ENCODE measurements at places on chromosomes 6 and 20. TPM values are rescaled to one million over a fixed set of nuclear protein-coding genes. Genes with fewer than 3 reads are reported as not detected.
A peak's percentile ranks its signal among the peaks of the same experiment; 100 is the strongest.

TTI1 gene
- 11.6 TPM for total RNA-seq

DNA sequence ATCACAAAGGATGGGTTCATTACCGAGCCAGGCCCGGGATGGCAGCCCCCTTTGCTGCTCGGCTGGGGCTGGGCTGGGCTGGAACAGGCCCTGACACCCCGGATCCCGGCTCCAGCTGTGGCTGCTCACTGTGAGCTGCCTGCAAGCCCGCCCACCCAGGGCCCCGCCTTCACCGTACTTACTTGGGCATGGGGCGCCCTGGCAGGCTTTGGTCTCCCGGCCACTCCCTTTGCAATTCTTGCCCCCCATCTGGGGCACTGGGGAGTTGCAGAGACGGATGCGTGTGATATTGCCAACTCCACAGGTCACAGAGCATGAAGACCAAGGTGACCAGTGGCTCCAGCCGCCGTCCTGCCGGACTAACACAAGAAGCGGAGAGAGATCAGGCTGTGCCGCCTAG, 16.7 kb downstream of the THBS2 start:
- DNase-seq = no peak

- DNase-seq = no peak
Measured at GRCh38 chr6:151007076-151007475, 141.6 kb downstream of the MTHFD1L start.

GRCh38 chr20:51339721-51340450, 202.6 kb downstream of the NFATC2 start:
- DNase-seq = no peak

GRCh38 chr20:46122071-46122470, 4.0 kb downstream of the CD40 start:
- no peak for DNase-seq

GRCh38 chr6:18753076-18753475, 365.9 kb downstream of the RNF144B start:
- DNase-seq = no peak

ZFP57 gene
- 0.24 TPM for total RNA-seq

DNA sequence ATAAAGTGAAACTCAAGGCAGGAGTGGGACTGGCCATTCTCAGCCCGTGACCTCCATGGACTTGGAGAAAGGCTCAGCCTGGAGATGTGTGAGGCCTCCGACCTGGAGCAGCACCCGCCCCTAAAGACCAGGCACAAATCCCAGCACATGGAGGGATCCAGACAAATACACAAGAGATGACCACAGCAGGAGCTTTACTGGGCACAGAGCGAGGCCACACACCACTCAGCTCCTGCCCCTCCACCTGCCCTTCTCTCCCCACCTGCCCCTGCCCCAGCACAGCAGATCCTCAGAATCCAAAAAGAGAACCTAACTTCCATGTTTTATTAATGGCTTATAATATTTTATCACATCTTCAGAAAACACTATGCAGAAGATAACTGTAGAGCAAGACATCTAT, 20.4 kb upstream of the MICB start:
- no peak for DNase-seq

GRCh38 chr20:16824664-16825063, 76.5 kb downstream of the OTOR start:
- no peak for DNase-seq

DNA sequence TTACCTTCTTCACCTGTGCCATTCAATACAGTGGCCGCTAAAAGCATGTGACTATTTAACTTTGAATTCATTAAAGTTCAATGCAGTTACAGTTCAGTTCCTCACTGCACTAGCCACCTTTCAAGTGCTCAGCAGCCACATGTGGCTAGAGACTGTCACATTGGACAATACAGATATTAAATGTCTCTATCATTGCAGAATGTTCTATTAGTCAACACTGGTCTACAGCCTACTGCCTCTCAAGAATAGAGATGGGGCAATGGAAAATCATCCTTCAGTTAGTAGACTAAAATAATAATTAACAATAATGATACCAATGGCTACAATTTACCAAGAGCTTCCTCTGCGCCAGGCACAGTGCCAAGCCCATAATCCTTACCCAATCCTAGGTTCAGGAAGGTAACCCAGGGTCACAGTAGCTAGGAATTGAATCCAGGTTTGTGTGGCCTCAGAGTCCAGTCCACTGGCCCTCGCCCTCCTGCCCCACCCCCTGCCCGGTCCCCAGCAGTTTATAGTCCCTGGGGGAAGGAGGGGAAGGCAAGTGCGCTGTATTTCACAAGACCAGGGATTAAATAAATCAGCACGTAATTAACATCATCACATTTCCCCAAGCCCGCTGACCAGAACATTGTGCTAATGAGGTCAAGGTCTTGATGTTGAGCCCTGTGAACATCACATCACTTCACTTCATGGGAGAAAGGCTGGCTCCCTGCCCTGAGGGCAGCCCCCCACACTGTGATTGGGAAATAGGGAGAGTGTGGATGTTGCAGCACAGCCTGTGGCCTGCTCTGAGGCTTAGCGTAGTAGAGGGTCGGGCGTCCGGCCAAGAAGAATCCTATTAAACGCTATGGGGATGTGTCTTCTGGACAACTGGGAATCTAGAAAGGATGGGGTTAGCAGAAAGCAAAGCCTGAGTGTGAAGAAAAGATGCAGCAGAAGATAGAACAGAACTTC, 147.2 kb downstream of the VEGFA start:
- peak; percentile 58 for DNase-seq

RCAN2 gene
- 152 TPM for total RNA-seq

- no peak for DNase-seq
Measured at GRCh38 chr20:32559753-32560380, 25.3 kb downstream of the NOL4L start.

GRCh38 chr6:43713643-43714310, 26.2 kb upstream of the MRPS18A start:
- DNase-seq = no peak

- no peak for DNase-seq
Measured at GRCh38 chr6:139565591-139565990, 191.1 kb upstream of the CITED2 start.

DNA sequence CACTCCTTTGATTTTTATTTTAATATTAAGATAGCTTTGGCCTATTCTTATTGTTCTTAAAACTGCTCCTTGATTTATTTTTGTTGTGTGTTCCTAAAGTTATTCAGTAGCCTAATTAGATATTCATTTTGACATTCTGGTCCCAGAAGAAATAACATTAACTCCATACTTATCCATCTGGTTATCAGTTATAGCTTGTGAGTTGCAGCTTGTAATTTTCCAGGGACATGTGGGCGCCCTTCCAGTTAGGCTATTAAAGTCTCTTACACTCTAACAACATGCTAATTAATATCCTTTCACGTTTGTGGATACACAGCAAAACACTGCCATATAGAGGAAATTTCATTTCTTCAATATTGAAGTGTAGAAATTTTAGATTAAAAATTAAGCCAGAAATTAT, 987.5 kb downstream of the HACE1 start:
- no peak for DNase-seq

SIRPD gene
- total RNA-seq = not detected

DNA sequence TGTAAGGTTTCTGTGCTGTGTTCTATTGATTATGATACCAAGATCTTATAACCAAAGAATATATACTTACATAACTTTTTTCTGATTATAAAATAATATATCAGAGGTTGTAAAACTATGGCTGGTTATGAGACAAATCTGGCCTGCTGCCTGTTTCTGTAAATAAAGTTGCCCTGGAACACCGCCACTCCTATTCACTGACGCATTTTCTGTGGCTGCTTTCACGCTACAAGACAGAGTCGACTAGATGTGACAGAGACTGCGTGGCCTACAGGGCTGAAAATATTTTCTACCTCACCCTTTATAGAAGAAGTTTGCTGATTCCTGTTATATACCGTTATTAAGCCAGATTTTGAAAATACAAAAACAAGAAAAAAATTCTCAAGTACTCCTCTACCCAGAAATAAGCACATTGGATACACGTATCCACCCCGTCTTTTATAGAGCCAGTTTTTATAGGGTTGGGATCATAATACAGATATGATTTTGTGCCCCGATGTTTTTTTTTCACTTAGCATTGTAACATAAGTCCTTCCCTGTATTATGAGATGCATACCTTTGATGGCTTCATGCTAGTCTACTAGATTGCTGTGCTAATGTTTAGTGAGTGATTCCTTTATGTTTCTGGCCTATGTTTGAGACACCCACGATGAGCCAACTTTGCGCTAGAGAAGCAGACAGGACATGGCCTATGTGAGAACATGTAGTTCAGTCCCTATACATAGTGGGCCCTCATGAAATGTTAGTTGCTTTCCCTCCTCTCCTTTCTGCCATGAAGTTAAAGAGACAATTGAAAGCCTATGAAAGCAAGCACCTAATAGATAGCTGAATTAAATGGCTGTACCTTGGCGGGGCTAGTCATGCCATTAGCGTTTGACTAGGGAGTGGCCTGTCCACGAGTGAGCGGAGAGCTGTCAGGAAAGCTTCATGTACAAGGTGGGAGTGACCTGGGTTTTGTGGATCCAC, 98.1 kb upstream of the KCNK16 start:
- no peak for DNase-seq

TRIM40 gene
- not detected for total RNA-seq

GRCh38 chr6:156703719-156704118, 73.5 kb upstream of the ARID1B start:
- no peak for DNase-seq

FRS3 gene
- total RNA-seq = 5.2 TPM

ARMH2 gene
- not detected for total RNA-seq

DNA sequence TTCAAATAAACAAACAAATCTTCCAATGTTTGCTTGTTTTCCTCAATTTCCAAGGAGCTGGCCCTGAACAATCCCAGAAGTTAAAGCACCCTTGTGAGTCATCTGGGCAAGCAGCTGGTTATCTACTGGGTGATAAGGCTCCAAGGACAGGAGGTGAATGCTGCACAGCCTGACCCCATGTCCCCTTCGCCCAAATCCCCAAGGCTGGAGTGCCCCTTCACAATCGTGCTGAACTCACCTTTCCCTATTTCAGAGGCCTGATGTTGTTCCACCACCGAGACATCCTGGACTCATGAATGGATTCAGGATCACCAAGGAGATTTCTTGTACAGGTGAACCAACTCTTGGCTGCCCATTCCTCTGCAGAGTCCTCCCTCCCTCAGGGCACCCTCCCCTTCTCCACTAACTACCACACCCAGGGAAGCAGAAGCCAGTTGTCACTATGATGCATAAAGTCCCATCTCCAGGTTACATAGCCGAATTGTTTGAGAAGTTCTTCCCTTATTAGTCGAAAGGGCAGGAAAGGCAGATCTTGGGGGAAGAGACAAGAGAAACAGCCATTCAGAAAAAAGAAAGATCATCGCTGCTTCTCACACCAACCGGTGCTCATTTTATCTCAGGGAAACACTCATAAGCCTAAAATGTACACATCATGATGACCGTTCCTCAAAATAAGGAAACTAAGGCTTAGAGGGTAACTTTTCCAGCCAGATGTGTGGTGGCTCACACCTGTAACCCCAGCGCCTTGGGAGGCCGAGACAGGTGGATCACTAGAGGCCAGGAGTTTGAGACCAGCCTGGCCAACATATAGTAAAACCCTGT, 138.8 kb upstream of the RREB1 start:
- no peak for DNase-seq

DNA sequence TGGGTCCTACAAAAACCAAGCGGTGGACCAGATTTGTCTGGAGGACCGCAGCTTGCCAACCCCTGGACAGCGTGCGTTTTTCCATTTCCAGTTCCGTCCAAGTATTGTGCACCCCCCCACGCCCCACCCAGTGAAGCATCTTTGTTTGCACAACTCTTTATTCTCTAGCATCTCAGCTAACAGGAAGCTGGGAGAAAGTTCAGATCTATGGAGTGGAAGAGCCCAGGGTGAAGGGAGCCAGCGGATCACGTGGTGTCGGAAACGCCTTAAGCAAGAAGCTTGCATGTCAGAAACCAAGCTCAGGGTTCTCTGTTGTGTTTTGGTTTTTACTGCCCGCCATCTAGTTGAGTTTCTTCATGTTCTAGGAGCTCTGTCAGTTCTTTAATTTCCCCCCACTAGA, 29.9 kb downstream of the ARID1B start:
- DNase-seq = no peak

DACT2 gene
- total RNA-seq = 1.7 TPM

DNA sequence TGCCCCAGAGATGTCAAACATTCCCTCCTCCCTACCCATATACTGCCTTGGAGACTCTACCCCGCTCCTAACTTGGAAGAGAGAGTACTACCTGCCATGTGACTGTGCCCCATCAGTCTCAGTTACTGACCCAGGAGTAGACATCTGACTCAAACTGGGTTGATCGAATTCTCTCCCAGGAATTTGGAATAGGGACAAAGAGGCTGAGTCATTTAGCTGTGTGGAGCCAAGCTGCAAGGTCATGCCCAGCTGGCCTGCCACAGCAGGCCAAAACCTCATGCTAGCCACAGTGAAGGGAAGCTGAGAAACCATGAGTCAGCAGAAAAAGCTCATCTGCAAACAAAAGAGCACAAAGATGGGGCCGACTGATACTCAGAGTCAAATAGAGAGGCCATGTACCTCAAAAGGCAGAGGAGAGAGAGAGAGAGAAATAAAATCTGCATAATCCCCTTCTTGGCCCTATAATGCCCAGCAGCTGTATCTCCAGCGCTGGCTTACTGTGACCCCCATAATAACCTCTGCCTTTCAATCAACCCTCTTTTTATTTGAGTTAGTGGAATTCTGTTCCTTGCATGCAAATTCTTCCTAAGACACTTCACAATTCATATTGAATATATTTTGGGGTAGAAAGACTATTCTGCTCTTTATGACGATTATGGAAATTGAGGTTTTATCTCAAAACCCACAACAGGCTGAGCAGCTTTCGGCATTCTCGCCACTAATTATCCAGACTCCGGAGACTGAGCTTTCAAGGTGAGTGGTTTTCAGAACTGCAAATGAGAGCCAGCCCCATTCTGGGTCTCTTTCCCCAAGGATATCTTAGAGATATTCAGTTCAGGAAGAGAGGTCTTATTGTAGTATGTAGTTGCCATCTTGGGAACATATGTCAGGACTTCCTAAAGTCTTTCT, 21.4 kb upstream of the AKIRIN2 start:
- DNase-seq = peak; percentile 60
